HEK293T (cell line): ENCODE measurements at places on chromosomes 13 and 19.

DNA sequence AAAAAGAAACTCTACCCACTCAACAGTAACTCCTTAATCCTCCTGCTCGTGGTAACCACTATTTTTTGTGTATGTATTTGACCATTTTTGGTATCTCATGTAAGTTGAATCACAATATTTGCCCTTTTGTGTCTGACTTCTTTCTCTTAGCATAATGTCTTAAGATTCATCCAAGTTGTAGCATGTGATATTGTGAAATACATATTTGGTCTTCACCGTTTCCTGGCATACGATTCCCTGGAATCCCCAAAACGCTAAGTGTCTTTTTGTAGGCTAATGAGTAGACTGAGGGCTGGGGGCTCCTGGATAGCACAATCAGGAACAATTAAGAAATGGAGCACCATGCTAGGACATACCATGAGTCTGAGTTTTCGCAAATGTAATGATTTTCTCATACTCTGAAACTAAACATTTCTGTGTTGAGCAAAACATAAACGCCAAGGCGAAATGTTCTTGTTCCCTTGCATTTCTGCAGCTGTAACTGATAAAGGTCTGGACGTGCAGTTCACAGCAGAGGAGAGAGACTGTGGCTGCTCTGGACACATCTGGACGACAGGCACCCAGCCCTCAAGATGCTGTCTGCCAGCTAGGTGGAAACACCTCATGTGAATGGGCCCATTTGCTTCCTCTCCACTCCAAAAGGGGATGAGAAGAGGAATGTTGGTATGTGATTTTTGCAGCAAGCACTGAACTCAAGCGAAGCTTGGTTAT lies 38.4 kb downstream of the BRD4 start:
- no peak for DNase-seq

- DNase-seq: no peak
These were observed 1.6 kb downstream of the METTL21C start for GRCh38 chr13:102693250-102693649.

- DNase-seq: no peak
These were observed 15.2 kb downstream of the PLEKHF1 start for GRCh38 chr19:29680447-29680846.

DNA sequence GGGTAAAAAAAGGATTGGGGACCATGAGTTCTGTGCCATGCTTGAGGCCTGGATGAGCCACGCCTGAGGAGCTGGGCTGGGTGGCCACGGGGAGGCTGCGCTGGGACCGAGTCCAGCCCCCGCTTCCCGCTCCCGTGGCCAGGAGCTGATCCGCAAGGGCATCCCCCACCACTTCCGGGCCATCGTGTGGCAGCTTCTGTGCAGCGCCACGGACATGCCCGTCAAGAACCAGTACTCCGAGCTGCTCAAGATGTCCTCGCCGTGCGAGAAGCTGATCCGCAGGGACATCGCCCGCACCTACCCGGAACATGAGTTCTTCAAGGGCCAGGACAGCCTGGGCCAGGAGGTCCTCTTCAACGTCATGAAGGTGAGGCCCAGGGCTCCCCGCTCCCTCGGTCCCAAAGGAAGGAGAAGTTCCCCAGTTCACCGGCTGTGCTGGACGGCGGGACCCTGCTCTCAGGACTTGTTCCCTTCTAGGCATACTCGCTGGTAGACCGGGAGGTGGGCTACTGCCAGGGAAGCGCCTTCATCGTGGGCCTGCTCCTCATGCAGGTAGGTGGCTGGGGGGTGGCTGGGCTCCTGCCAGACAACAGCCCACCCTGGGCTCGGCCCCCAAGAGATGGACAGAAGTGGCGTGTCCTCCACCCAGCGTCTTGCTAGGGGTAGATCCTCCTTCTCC lies 18.9 kb downstream of the EVI5L start:
- no peak for DNase-seq

GRCh38 chr13:94270556-94270955 lies 208.9 kb downstream of the DCT start:
- DNase-seq: no peak

DNA sequence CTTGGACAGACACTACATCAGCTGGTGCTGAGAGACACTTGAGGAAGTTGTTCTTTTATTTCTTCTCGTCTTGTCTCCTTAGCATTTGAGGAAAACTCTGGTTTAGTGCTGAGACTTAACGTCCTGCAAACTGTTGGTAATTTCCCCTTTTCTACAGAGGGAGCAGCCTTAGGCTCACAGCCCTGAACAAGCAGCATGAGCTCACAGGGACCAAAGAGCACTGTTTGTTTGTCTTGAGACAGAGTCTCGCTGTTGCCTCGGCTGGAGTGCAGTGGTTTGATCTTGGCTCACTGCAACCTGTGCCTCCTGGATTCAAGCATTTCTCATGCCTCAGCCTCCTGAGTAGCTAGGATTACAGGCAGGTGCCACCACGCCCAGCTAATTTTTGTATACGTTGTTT lies 5.5 kb downstream of the ZNF805 start:
- DNase-seq: no peak

- DNase-seq: no peak
These were observed 182.5 kb downstream of the POU4F1 start for GRCh38 chr13:78420814-78421213.

DNA sequence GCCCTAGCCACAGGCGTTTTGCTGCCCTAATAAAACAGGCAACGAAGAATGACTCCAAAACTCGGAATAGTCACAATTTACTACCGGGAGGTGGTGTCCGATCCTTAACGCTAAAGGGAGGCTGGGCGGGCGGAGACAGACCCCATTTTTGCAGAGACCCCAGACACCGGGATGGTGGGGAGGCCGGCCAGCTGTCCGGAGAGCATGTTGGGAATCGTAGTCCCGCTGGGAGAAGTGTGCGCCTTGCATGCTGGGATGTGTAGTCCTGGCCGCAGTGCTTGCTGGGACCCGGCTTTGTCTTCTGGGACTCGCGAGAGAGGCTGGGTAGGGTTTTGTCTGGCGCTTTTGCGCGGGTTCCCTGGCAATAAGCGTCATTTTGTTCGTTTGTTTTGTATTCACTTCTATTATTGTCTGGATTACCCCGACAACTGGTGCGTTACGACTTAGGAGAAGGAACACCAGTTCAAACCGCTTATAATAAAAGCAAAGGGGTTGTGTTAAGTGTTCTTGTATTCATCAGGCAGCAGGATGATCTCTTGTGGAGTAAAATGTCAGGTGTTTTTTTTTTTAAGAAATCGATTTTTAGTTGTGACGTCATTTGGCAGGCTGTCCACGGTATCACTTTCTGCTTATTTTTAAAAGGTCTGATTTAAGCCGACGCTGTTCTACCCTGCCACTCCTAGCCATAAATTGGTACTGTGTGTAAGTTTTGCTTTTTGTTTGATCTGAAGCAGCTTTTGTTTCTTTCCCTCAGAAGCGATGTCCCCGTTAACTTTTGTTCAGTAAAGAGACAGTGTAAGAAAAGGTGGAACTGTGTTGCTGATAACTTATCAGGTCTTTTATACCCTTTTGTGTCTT lies 676 bp upstream of the HSPH1 start:
- peak; percentile 91 for DNase-seq

DNA sequence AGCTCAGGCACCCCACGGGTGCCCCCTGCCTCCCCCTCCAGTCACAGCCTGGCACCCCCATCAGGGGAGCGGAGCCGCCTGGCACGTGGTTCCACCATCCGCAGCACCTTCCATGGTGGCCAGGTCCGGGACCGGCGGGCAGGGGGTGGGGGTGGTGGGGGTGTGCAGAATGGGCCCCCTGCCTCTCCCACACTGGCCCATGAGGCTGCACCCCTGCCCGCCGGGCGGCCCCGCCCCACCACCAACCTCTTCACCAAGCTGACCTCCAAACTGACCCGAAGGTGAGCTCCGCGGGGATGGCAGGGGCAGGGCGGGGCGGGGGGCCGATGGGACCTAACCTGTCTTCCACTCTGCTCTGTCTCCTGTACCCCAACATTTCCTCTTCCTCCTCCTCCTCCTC lies 25.0 kb downstream of the CKM start:
- no peak for DNase-seq

GRCh38 chr13:102443249-102443648 lies 41.4 kb upstream of the FGF14 start:
- DNase-seq: no peak

- no peak for DNase-seq
These were observed 35.5 kb upstream of the SLC15A1 start for GRCh38 chr13:98787996-98788395.

DNA sequence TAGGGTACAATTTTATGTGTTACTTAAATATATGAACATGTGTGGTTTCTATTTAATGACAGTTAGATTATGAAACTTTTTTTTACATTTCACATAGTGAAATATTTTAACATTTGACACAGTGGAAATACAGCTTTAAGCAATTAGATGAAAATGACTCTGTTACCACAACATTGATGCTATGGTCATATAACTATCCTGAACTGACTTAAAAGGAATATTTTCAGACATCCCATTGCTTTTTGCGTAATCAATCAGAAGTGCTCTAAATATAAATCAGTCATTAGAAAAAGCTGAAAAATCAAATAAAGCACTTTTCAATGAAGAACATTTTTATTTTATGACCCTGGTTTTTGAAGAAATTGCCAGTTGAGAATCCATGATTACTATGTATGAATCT lies 80.3 kb downstream of the UFM1 start:
- DNase-seq: no peak

- peak; percentile 63 for DNase-seq
These were observed at the start of gene FKRP for GRCh38 chr19:46745521-46746280. FKRP (plus strand) TSS chr19:46746057; CDS start chr19:46755451, 9,394 bp downstream.

GRCh38 chr19:8224394-8225145 lies 15.4 kb downstream of the CERS4 start:
- no peak for DNase-seq

DNA sequence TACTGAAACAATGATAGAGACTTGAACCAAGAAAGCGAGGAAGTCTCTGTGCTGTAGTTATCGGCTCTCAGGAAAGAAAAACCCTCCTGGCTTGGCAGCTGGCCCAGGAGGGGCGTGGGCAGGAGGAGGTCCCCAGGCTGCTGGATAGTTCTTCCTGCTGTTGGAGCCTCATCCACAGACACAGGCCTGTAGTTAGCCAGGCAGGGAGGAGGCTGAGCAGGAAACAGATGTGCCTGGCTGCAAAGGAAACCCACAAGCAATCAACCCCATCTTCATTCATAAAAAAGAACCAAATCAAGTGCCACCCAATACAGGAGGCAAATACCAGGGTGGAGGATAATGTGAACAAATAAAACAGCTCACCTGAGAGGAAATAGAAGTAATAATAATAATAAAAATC lies 86.2 kb downstream of the IRS2 start:
- DNase-seq: no peak

GRCh38 chr19:13363245-13363644 lies 143.0 kb downstream of the CACNA1A start:
- DNase-seq: no peak

DNA sequence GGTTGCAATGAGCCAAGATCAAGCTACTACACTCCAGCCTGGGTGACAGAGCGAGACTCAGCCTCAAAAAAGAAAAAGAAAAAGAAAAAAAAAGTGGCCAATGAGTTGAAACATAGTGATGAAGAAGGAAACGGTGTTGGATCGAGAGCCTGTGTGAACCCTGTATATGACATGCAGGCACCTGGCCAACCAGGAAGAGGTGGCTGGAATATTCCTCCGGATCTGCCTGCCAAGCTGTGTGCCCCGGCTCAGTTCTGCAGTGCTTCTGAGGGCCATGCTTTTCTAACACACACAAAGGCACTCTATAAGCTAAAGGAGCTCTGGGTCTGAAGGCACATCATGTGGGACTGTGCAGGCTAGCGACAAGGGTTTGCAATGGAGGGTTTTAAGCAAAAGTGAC lies 3.7 kb upstream of the ZNF444 start:
- DNase-seq: no peak

- no peak for DNase-seq
These were observed 319.5 kb downstream of the SHISA2 start for GRCh38 chr13:25732111-25732865.

- peak; percentile 87 for DNase-seq
These were observed 2.9 kb downstream of the IER2 start for GRCh38 chr19:13152974-13153568.

- DNase-seq: no peak
These were observed 977.3 kb downstream of the UQCRFS1 start for GRCh38 chr19:28235606-28236125.

GRCh38 chr13:98216135-98216565 lies 39.1 kb upstream of the RNF113B start:
- DNase-seq: peak; percentile 45

GRCh38 chr19:17294051-17294891 lies 9.0 kb downstream of the ABHD8 start:
- DNase-seq: peak; percentile 91

DNA sequence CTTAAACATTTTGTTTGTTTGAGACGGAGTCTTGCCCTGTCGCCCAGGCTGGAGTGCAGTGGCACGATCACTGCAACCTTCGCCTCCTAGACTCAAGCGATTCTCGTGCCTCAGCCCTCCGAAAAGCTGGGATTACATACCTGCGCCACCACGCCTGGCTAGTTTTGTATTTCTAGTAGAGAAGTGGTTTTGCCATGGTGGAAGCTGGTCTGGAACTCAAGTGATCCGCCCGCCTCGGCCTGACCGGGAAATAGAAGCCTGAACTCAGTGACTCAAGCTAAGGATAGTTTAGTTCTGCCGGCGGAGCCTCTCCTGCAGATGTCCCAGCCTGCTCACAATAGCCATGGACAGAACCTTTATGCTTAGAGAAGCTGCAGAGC lies 53.0 kb upstream of the ZNF254 start:
- peak; percentile 12 for DNase-seq

DNA sequence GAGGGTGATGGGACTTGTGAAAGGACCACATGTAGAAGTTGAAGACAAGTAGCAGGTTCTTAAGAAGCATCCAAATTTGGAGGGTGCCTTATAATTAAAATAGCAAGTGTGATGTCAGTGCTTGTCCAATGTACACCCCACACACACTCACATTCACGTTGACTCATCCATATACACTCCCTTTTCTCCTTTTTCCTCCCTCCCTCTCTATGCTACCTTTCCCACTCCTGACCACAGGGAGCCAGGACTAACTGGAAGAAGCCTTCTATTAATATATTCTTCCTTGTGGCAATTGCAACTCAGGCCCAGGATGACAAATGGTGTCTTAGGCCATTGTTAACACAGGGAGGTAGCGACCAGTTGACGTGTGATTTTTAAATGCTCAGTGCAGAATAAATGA lies 16.3 kb upstream of the GPR183 start:
- no peak for DNase-seq
